DMS79 treated with DMSO at 0.1 percent for 48 hours (cell line): ENCODE measurements at places on chromosomes 6 and 20.
A peak's percentile ranks its signal among the peaks of the same experiment; 100 is the strongest.

DNA sequence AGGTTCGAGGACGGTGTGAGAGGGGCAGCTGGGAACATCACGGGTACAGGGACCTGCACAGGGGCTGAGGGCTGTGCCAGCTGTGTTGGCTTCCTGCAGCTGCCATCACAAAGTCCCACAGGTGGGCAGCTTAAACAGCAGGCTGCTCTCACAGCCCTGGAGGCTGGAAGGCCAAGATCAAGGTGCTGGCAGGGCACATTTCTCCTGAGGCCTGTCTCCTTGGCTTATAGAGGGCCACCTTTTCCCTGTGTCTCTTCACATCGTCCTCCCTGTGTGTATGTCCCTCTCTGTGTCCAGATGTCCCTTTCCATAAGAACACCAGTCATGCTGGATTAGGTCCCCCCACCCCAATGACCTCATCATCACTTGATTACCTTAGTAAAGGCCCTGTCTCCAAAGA, 15.1 kb upstream of the MPC1 start:
- no peak for DNase-seq

- no peak for DNase-seq
These were observed 255.4 kb downstream of the TBX18 start for GRCh38 chr6:84508981-84509380.

DNA sequence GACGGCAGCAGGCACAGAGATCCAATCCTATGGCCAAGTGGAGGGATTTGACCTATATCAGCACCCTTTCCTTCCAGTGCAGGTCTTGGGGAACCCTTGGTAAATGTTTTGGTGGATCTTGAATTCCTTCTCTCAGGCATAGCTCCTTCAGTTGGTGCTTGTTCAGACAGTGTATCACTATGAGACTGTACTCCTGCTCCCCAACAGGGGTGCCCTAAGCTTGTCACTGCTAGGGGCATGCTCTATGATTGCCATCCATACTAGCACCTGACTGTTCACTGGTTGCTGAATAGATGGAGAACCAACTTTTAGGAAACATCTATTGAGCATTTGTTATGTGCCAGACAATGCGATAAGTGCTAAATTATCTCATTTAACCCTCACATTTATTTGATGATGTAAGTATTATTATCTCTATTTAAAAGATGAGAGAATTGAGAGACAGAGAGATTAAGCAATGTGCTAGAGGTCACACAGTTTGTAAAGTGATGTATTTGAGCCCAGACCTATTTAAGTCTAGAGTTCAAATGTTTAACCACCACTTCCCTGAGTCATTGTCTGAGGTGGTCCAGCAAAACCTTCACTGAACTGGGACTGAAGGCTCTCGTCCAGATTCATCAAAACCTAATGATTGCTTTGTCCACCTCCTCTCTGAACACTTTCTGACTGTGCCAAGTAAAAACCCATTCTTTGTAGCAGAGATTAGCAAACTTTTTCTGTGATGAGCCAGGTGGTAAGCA, 34.3 kb downstream of the ADGRF1 start:
- no peak for DNase-seq

DNA sequence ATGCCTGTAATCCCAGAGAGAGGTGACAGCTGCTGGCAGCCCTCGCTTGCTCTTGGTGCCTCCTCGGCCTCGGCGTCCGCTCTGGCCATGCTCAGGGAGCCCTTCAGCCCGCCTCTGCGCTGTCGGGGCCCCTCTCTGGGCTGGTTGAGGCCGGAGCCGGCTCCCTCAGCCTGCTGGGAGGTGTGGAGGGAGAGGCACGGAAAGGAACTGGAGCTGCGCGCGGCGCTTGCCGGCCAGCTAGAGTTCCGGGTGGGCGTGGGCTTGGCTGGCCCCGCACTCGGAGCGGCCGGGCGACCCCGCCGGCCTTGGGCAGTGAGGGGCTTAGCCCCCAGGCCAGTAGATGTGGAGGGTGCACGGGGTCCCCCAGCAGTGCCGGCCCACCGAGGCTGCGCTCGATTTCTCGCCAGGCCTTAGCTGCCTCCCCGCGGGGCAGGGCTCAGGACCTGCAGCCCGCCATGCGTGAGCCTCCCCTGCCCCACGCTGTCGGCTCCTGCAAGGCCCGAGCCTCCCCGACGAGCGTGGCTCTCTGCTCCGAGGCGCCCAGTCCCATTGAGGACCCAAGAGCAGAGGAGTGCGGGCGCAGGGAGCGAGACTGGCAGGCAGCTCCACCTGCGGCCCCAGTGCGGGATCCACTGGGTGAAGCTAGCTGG, 34.6 kb downstream of the C6orf52 start:
- DNase-seq: no peak

- DNase-seq: no peak
These were observed 168.9 kb upstream of the COL21A1 start for GRCh38 chr6:56416247-56416646.

- no peak for DNase-seq
These were observed 191.0 kb downstream of the ZDHHC14 start for GRCh38 chr6:157571950-157572349.

DNA sequence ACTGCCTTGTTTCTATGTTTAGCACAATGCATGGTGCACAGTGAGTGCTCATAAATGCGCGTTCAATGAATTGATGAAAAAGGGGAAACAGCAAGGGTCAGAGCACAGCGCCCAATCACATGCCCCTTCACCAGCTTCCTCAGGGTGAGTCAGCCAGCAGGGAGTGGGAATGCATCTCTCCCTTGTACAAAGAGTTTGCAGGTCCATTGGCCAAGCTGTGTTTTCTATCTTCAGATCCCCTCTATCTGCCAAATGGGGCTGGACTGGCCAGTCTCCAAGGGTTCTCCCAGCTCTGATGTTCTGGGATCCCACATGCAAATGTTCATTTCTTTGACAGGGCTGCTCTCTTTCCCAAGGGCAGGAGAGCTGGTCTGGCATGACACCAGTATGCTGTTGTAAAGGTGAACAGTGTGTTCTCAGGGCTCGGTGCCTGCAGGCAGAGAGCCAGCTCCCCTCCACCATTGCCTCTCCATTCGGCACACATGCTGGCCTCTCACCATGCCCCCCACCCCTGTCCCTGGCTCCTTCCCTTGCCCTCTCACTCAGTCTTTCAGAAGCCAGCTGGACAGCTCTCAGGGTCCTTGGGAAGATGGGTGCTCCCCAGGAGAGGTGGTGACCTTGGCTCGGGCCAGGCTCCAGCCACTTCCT, 25.0 kb downstream of the ANGPT4 start:
- peak; percentile 66 for DNase-seq

- no peak for DNase-seq
These were observed 39.5 kb downstream of the SLC22A1 start for GRCh38 chr6:160160929-160161646.

DNA sequence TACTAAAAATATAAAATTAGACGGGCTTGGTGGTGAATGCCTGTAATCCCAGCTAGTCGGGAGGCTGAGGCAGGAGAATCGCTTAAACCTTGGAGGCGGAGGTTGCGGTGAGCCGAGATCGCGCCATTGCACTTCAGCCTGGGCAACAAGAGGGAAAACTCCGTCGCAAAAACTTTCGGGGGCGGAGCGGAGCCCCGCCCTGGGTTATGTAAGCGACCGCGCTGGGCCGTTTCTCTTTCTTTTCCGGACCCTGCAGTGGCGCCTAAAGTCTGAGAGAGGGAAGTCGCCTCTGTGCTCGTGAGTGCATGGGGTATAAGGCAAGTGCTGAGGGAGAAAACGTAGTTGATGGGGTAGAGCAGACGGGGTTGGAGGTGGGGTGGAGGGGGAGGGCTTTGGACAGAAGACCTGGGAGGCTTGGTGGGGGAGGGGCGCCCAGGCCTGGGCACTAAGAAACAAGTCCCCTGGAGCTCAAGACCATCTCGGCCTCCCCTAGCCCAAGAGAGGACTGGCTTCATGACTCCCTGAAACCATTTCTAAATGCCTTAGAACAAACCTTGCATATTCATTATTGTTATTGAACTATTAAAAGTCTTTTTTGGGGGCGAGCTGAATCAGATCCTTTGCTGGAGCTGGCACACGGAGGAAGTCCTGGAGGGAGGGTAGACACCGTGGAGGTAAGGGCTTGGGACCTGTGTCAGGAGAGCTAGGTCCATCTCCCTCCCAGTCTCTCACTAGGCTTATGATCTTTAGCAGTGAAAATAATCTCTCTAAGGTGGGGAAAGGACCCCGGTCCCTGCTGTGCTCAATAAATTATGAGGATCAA, 2.7 kb upstream of the MICA start:
- DNase-seq: no peak

DNA sequence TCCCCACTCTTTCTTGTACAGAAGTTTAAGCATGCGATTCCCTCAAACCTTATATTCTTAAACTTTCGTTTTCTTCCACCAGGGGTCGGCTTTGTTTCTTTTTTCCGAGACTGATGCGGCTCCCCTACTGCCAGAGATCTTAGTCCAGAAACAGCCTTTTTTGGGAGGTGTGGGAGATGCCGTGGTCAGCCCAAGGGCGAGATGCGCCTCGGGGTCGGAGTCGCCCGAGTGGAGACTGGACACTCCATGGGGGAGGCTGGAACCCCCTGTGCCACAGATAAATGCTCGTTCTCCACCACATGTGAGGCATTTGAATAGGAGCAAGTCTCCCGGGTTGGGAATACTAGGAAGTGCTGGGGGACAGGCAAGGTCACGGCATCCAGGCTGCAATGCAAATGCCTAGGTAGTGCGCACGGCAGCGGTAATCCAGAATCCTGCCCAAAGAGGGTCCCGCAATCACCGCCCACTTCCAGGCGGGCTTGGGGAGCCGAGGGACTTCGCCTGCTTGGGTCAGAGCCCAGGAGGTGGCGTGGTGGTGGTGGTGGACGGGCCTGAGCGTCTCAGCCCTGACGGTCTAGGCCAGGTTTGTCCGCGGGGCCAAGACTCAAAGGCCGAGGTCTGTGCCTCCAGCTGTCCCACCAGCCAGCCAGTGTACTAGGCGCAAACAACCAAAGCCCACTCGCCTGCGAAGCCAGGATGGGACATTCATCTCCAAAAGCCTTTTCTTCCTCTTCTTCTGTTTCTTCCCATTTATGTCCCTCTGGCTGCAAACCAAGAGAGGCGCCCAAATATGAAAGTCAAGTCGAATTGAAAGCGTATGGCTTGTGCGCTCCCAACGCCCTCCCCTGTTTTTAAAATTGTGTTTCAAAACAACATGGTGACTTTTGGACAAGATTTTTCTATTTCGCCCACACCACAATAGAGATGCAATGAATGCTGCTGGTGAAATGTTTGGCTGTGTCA, 39.3 kb upstream of the OSTM1 start:
- peak; percentile 62 for DNase-seq

DNA sequence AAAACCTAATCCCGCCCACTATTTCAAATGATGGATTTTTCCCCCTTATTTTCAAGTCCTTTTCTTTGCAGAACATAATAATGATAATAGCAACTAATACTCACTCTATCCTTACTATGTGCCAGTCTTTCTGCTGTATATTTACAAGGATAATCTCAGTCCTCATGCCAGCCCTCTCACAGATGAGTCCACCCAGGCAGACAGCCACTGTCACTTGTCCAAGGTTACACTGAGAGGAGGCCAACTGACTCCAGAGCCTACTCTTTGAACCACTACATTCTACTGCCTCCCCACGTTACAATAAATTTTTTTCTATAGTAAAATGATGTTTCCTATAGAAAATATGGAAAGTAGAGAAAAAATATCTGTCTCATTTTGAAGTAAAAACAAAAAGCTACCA, 30.9 kb downstream of the ELOVL5 start:
- DNase-seq: no peak

DNA sequence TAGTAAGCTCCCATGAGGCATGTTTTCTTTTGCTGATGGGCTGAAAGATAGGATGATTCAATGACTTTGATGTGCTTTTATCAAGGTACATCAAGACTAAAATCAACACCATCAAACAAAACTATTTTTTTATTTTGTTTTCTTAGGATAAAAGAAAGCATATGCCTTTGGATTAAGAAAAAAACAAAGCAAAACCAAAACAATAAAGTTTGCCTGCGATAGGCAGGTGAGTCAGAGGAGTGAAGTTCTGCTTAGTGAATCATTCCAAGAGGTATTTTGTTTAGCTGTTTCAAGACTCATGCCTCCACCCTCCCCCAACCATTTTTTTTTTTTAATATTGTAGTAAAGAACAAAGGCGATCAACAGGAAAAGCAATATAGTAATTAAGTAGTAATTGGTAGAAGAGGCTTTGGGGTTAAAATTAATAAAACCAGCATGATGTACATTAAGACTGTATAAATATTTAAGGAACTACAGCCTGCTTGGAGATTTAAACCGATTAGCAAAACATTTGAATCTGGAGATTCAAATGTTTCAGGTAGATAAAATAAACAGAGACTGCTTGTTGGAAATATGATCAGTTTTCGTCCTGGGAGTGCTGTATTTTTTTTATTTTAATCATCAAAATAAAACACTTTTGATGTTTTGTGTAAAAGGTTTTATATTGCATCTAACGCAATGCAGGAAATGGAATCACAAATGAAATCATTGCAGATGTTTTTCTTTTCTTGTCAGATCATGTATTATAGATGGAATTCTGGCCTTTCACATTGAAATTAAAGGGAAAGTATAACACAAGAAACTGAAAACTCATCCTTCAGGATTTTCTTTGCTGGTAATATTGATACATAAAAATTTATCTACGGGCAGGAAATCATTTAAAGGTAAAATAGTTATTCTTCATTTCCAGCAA, 482.3 kb upstream of the MANEA start:
- no peak for DNase-seq

GRCh38 chr20:48490961-48491831, 336.6 kb downstream of the PREX1 start:
- no peak for DNase-seq

GRCh38 chr6:101178748-101179147, 214.8 kb upstream of the GRIK2 start:
- DNase-seq: no peak

DNA sequence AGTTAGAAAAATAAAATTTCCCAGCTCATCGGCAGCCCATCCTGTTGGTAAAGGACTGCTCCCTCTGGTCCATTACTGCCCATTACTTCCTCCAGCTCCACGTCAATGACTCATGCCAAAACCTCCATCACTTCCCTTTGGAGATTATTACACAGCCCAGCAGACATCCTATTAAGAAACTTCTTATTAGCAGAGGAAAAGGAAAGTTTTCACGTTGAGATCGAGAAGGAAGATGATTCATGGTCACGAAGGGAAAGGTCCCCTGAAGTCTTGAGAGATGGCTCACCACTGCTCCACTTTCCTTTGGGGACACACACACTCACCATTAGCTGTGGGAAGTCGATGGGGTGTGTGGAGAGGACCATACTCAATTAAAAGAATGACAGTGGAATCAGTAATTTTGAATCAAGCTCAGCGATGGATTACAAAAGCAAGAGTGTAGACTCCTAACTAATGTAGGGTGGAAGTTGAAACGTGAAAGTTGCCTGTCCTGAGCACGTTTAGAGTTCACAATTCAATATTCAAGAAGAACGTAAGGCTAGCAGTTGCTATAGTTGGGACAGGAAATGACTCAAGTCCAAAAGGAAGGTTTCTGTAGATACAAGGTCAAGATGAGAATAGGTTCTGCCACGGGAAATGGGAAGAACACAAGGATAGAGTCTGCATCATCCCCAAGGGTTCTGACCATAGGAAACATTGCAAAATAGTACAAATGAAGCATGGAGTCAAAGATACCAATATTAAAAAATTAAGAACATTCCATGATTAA, 21.6 kb downstream of the SASH1 start:
- DNase-seq: no peak

- no peak for DNase-seq
These were observed 6.8 kb upstream of the KIAA1755 start for GRCh38 chr20:38267296-38267695.

GRCh38 chr6:100924534-100925227, 43.6 kb upstream of the ASCC3 start:
- DNase-seq: no peak
